Left renal pelvis (tissue), 4 donors: ENCODE measurements at places on chromosomes 5 and 9.

- no peak for DNase-seq
Observed at GRCh38 chr9:9783711-9784110, 829.1 kb downstream of the PTPRD start.

- no peak for DNase-seq
Observed at GRCh38 chr9:87381746-87382145, 115.9 kb upstream of the DAPK1 start.

- DNase-seq = no peak
Observed at GRCh38 chr9:72753266-72753893, 199.5 kb downstream of the ALDH1A1 start.

GRCh38 chr5:102937894-102938293 lies 182.0 kb downstream of the GIN1 start:
- no peak for DNase-seq

DNA sequence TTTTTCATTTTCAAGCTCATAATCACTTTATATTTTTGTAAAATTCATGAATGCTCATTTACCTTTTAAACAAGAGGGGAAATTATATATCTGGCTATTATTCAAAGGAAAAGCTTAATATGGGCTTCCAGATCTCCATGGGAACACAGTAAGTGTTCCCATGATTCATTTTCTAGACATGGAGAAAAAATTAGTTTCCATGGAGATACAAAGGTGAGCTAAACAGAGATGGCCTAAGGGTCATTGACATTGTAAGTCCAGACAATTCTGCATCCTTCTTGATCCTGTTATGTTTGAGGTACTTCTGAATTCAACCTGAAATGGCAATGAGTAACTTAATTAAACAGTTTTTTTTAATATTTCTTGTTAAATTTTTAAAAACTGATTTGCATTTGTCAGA lies 341.4 kb upstream of the PRR16 start:
- no peak for DNase-seq

GRCh38 chr9:23825700-23826099 lies 340 bp downstream of the ELAVL2 start:
- no peak for DNase-seq

- no peak for DNase-seq
Observed at GRCh38 chr5:34657274-34657921, 1.3 kb downstream of the RAI14 start.

- no peak for DNase-seq
Observed at GRCh38 chr9:121259935-121260334, 8.0 kb upstream of the GSN start.

- DNase-seq = no peak
Observed at GRCh38 chr5:6634306-6634705, 1.1 kb downstream of the SRD5A1 start.

DNA sequence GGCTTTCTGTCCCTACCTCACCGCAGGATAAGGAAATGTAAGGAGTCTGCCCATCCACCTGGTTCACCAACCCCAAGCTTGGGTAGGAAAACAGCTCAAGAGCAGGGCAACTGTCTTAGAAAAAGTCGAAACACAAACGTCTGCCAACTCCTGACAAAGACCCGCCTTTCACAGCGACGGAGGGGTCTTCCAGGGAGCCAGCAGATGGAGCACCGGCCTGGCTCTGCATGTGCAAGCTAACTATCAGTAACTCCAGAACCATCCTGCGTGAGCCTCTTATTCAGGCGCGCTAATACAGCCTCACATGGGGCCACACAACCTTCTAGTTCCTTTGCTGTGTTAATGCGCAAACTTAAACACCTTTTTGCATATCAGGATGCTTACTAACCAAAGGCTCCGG lies 26.9 kb downstream of the CAMSAP1 start:
- no peak for DNase-seq

DNA sequence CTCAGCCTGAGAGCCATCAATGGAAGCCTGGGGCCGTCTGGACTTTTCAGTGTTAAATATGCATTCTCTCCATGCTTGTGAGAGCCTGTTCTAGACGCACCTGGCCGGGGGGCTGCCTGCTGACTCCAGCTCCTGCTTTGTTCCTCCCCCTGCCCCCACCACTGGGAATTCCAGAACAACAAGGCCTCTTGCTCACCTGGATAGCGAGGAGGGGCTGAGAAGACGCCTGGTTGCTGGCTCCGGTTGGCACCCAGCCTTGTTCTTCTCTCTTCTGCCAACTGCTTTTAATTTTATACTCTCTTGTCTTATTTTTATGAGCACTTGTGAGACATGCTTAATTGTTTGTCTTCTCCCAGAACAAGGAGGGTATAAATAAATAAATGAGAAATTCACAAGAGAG lies 15.0 kb upstream of the RAPGEF1 start:
- DNase-seq = no peak

GRCh38 chr9:97293207-97293721 lies 14.2 kb upstream of the CCDC180 start:
- no peak for DNase-seq

DNA sequence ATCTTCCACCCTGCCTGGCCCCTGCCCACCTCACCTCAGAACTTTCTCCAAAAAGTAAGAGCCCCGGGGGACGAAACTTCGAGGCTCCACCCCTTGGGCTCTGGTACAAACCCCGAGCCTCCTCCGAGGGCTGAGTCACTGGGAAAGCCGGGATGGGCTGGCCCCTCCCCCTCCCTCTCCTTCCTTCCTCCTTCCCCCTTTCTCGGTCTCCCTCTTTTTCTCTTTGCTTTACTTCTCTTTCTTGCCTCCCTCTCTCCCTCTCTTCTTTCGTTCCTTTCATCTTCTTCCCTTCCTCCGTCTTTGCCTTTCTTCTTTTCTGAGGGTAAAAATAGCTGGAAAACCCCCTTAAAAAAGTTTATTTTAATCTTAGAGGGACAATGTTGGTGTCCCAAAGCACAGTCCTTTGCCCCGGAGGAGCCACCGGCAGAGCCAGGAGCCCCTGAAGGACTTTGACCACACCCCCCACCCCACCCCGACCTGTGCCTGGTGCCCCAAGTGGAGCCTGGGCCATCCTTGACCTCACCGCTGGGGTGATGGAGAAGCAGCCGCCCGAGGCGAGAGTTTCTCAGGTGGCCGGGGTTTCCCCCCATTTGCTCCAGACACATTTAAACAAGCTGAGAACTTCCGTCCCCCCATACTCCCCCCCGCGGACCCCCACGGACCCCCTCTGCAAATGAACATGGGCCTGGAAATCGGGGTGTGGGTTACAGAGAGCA lies 5.7 kb upstream of the NOTCH1 start:
- DNase-seq = no peak

- no peak for DNase-seq
Observed at GRCh38 chr5:102119252-102119651, 176.8 kb downstream of the SLCO4C1 start.

- DNase-seq = no peak
Observed at GRCh38 chr9:4508246-4508906, 18.1 kb downstream of the SLC1A1 start.

DNA sequence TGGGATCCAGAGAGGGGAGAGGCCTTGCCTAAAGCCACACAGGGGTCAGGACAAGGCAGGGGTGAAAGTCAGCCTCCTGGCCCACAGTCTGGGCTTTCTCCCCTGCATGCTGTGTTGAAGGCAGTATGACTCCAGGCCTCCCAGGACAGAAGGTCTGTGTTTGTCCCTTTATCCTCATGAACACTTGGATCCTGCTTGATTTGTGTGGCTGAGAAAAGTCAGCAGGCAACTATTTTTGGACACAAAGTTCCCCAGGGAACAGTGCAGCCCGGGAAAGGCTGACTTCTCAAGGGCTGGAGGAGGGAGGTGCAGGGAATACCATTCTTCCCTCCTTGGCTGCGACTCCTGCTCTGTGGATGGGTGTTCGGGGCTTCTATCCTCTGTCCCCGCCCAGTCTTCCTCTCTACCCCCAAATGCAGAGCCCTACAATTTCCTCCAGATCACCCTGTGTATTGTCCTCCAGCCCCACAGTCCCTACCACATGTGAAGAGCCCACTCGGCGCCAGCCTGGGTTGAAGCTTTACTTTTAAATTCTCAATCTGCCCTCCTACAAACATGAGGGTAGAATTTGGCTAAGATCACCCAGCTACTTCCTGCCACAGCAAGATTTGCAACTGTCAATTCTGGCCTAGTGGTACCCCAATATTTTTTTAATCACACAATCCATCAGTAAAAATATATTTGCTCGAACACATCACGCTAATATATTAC lies 4.1 kb downstream of the AKNA start:
- DNase-seq = no peak

DNA sequence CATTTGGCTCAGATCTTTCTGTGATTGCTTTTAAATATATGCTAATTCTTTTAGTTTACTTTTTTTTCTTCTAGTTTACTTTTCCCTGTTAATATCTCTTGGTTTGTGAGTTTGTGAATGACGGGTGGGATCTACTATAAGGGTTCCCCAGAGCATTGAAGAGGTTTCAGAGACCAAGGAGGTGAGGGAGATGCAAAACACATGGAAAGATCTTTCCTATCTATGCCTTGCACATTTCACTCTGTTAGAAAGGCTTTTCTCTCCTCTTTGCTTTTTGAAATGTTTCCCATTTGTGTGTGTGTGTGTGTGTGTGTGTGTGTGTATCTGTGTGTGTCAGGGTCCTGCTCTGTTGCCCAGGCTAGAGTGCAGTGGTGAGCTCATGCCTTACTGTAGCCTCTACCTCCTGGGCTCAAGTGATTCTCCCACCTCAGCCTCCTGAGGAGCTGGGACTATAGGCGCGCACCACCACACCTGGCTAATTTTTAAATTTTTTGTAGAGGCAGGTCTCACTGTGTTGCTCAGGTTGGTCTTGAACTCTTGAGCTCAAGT lies 50.7 kb downstream of the CNTLN start:
- no peak for DNase-seq
